HT-29 (cell line): ENCODE measurements at places on chromosomes 2 and 18.

DNA sequence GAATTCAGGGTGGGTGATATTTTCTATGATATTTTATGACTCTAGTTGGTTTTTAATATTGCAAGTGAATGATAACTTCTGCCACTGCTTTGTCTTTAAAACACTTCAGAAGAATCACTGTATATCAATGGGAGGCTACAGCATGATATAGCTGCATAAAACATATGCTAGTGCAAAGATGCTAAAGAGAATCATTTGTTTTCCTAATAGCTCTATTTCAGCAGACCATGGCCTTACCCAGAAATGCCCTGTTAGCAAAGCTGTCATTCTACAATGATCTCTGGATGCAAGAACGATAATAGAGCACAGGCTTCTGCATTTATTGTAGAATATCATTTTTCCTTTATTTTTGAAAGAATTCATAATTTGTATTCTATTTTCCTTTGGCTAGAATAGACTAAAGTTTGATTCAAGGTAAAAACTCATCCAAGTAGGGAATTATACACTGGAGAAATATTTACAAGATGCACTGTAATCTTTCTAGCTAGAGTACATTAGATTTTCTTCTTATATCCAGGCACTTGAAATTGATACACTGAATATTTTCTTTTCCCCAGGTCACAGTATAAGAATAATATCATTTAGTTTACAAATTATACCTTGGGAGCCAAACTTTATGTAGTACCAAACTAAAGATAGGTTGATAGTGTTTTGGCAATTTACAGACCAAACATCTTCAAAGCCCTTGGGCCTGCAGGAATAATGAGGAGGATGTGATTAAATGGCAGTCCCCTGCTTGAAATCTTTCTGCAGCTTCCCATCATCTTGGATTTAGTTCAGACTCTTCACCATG lies 252.6 kb upstream of the LINC00305 start:
- DNase-seq = no peak

DNA sequence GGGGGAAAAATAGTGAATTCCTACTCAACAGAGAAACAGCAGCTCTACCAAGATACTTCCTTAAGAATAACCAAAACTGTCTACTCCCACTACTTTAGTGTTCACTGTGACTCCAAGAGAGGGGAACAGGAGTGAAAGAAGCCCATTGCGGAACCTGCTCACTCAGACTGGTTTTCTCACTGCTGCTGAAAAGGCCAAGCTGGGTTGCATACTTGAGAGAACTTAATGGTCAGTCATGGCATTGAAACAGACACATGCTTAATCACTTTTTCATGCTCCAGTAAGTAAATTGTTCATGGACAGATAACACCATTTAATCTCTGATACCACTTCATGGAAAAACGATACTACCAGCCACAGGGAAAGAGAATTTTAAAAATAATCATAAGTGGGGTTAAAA lies 35.7 kb upstream of the SLC8A1 start:
- DNase-seq = no peak

GRCh38 chr2:216546641-216547403 lies 48.2 kb downstream of the RPL37A start:
- no peak for DNase-seq

DNA sequence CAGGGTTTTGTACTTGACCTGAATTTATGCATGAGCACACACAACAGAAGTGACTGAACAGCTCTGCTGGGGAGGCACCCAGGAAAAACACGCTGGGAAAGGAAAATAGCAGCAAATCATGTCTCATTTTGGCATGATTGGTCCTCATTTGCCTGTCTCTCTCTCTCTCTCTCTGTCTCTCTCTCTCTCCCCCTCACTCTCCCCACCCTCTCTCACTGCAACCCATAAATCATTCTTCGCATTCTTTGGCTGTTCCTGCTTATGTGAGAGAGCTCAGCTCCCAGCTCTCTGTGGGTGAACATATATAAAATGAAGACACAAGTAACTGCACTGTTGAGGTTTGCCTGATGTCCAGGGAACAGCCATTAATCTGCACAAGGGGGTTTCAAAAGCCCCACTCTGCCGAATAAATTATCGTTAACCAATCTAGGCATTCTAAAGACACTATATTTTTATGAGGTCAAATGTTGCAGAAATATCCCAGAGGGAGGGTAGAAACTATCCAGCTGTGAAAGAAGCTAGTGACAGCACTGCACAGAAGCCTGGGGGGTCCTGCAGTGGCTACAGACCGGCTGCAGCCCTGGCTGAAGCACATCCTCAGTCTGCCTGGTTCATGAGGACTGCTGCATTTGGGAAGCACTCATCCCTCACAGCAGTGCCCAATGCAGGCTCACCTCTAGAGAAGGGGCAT lies 260.3 kb downstream of the AFF3 start:
- DNase-seq = no peak

- DNase-seq = peak; percentile 62
Measured at GRCh38 chr2:20617081-20617575, 33.8 kb downstream of the HS1BP3 start.

- peak; percentile 65 for DNase-seq
Measured at GRCh38 chr2:164896634-164897355, 55.2 kb upstream of the COBLL1 start.

DNA sequence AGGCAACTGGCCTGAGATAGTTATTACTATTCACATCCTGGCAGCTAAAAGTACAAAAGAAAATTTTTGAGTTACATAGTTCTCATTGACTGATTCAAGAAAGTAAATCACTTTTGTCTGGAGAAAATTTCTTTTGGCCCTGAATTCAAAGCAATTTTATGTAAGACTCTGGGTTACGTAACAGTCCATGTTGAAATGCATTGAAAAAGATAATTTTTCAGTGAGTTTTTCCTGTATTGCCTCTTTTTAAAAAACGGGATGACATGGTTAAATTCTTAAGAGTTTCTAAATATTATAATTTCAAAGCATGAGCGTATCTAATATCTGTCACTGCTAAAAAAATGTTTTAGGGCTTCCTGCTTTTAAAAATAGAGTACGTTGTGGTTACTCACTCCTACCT lies 72.7 kb downstream of the ANKRD12 start:
- no peak for DNase-seq
